ENCODE measurements at places on chromosomes 3 and 15. TPM values are rescaled to one million over a fixed set of nuclear protein-coding genes. Genes with fewer than 3 reads are reported as not detected.
A peak's percentile ranks its signal among the peaks of the same experiment; 100 is the strongest.

DNA sequence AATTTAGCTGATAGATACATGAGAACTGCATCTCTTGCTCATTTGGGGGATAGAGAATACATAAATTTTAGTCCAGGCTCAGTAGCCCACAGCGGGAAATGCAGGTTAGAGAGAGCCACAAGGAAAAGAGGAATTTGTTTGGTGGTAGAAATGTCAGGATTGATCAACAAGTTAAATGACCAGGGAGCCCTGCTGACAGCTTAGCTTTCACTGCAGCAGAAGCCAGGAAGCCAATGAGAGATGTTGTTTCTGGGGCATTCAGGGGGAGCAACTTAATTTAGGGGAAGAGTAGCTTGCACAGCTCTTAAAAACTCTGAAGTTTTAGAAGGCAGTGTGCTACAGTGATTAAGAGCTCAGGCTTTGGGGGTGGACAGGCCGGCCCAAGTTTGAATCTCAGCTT, 22.7 kb downstream of the ARHGEF26 start:
- H3K4me3 ChIP-seq = no peak overlapping the region
- H3K36me3 ChIP-seq = no peaks in the 10 kb centered on the region
- H3K4me1 ChIP-seq = no peaks in the 10 kb centered on the region
- H3K27ac ChIP-seq = no peak overlapping the region
- no peak for DNase-seq

The PTPN9 gene
- total RNA-seq = 19.9 TPM

DNA sequence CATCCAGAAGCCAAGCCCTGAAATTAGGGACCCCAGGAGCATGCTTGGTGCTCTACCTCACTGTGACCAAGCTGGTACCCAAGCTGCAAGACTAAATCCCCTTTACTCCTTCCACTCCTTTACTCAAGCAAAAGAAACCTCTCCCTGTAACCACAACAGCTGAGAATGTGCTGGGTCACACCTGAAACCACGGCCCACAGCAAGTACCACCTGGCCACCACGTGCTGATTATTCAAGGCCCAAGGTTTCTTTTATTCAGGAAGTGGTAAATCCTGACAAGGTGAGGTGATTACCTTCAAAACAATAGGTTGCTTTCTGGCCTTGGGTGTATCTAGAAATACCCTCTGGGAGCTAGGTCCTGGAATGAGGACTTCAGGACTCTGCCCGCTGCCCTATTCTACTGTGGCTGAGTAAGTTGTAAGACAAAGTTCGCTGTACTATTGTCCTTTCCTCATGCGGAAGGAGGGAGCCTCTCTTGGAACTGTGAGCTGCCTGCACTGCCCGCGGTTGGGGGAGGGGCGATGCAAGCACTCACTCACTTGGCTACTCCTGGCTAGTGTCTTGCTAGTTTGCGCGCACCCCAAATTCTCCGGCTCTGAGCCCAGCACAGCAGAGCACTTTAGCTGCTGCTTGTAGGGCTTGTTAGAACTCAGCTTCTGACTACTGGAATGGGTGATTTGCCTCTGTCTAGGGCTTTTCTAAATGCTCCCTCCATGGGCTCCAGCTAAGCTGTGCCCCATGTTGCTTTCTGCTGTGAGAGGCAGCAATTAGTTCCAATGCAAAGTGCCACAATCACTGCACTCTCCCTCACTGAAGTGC, 487.1 kb upstream of the CNTN3 start:
- no peaks in the 10 kb centered on the region for H3K36me3 ChIP-seq
- H3K4me1 ChIP-seq = no peaks in the 10 kb centered on the region
- H3K4me3 ChIP-seq = no peak overlapping the region
- H3K27ac ChIP-seq = no peak overlapping the region
- no peaks in the 10 kb centered on the region for H3K27me3 ChIP-seq
- no peak for DNase-seq

- no peaks in the 10 kb centered on the region for H3K27me3 ChIP-seq
- H3K36me3 ChIP-seq = no peaks in the 10 kb centered on the region
- peak overlapping the region; percentile 36 for H3K27ac ChIP-seq
- peak overlapping the region; percentile 7 for H3K4me3 ChIP-seq
- H3K4me1 ChIP-seq = no peaks in the 10 kb centered on the region
Observed at GRCh38 chr15:95669146-95669922, 661.2 kb upstream of the NR2F2 start.

The CAMK2N2 gene
- not detected for total RNA-seq

- H3K27me3 ChIP-seq = no peaks in the 10 kb centered on the region
- H3K4me1 ChIP-seq = no peaks in the 10 kb centered on the region
- H3K4me3 ChIP-seq = no peak overlapping the region
- no peak for DNase-seq
Observed at GRCh38 chr15:87570206-87570605, 686.3 kb downstream of the NTRK3 start.

DNA sequence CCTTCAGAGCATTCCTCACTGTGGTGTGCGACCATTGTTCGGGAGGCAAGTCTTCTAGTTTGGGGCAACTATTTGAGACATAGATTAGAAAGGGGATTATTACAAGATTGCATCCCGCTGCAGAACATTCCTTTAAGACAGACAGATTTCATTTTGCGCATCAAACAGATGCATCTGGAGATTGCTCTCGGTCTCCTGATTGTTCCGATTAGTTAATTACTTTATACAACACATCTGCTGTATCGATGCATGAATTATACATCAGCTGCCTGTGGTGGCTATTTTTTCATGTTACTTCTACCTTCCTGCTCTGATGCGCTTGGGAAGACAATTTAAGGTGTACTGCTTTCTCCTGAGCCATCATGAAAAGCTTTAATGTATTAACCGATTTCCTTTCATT, 10.0 kb downstream of the SATB1 start:
- DNase-seq = no peak
- no peaks in the 10 kb centered on the region for H3K27me3 ChIP-seq
- H3K4me1 ChIP-seq = no peaks in the 10 kb centered on the region
- H3K36me3 ChIP-seq = no peaks in the 10 kb centered on the region
- H3K4me3 ChIP-seq = no peak overlapping the region

GRCh38 chr3:49529567-49529966, 24.7 kb upstream of the BSN start:
- H3K4me3 ChIP-seq = no peak overlapping the region
- H3K27me3 ChIP-seq = no peaks in the 10 kb centered on the region
- no peak for DNase-seq
- H3K27ac ChIP-seq = no peak overlapping the region
- no peaks in the 10 kb centered on the region for H3K4me1 ChIP-seq

The CAV3 gene
- not detected for total RNA-seq

The PIGX gene
- 22.5 TPM for total RNA-seq

The CLDN1 gene
- 51.8 TPM for total RNA-seq

DNA sequence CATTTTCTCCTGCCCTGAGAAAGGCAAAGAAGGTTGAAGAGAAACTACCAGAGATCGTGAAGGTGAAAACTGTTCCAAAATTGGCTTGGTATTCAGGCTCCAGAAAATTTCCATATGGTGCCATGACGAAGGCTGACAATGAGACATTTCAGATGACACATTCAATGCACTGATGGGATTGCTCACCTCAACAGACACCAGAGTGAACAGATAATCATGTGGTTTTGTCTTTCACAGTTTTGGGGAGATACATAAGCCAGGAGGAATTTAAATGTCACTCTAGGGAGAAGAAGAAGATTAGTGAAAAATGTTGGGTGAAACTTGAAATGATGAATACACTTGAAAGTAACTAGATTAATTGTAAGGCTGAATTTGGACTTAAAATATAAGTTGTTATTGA, 339.7 kb upstream of the EPHA3 start:
- H3K27ac ChIP-seq = no peak overlapping the region
- no peaks in the 10 kb centered on the region for H3K4me1 ChIP-seq
- DNase-seq = no peak
- H3K36me3 ChIP-seq = no peaks in the 10 kb centered on the region
- no peaks in the 10 kb centered on the region for H3K27me3 ChIP-seq

- H3K27ac ChIP-seq = no peak overlapping the region
- no peak for DNase-seq
- H3K4me1 ChIP-seq = no peaks in the 10 kb centered on the region
- H3K27me3 ChIP-seq = no peaks in the 10 kb centered on the region
Observed at GRCh38 chr15:73907035-73907408, 19.2 kb upstream of the LOXL1 start.

The GRIP2 gene
- total RNA-seq = 0.88 TPM

GRCh38 chr15:39287322-39288195, 293.3 kb upstream of the THBS1 start:
- peak; percentile 40 for DNase-seq
- no peaks in the 10 kb centered on the region for H3K27me3 ChIP-seq
- H3K36me3 ChIP-seq = no peaks in the 10 kb centered on the region
- H3K4me1 ChIP-seq = no peaks in the 10 kb centered on the region

Data from breast epithelium (tissue), 4 donors.